ENCODE measurements at places on chromosomes 13 and 19.
A peak's percentile ranks its signal among the peaks of the same experiment; 100 is the strongest.

DNA sequence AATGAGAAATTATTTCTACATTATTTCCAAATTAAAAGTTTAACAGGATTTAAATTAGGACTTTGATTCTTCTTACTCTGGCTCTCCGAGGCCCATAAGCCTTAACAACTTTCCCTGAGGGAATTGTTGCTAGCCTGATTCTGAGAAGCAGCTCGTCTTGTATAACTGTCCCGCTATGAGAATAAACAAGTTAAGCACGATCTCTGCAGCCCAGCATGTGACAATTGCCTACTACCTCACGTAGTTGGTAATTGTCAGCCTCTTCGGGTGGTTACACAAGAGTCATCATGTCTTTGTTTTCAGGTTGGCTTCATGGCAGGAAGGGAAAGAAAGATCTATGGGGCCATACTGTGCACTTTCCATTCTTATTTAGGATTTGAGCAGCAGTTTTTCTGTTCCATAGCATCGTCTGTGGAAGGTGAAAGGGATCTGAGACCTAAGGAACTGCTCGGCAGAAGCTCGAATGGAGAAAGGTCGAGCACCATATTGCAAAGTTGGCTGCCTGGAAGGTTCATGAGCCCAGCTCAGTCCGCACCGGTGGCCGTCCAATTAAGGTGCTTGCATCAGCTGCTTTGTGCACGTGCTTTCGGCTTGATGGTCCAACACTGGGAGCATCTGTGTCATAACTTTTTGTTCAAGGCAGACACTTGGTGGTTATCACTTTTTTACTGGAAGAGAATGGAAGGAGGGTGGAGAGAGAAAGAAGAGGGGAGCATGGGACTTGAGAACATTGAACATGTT is 1.8 kb upstream of the STARD13 start:
- no peak for DNase-seq

GRCh38 chr13:90696656-90697055 is 650.8 kb upstream of the MIR17HG start:
- no peak for DNase-seq

GRCh38 chr13:94784066-94784465 is 71.7 kb upstream of the SOX21 start:
- DNase-seq: no peak

- no peak for DNase-seq
These were observed 71.3 kb downstream of the LHFPL6 start for GRCh38 chr13:39531646-39532045.

- no peak for DNase-seq
These were observed 91.1 kb downstream of the RAB20 start for GRCh38 chr13:110470272-110471009.

GRCh38 chr13:73715911-73716510 is 418.2 kb downstream of the KLF12 start:
- DNase-seq: no peak

GRCh38 chr13:20664351-20664750 is 39.1 kb upstream of the IL17D start:
- DNase-seq: no peak

- DNase-seq: no peak
These were observed 154.3 kb downstream of the LMO7 start for GRCh38 chr13:75790198-75790970.

GRCh38 chr19:2129022-2129421 is 22.3 kb downstream of the AP3D1 start:
- no peak for DNase-seq

GRCh38 chr19:5677580-5677979 is 2.7 kb downstream of the MICOS13 start:
- no peak for DNase-seq

GRCh38 chr13:46753137-46753536 is 43.8 kb downstream of the ESD start:
- DNase-seq: no peak

DNA sequence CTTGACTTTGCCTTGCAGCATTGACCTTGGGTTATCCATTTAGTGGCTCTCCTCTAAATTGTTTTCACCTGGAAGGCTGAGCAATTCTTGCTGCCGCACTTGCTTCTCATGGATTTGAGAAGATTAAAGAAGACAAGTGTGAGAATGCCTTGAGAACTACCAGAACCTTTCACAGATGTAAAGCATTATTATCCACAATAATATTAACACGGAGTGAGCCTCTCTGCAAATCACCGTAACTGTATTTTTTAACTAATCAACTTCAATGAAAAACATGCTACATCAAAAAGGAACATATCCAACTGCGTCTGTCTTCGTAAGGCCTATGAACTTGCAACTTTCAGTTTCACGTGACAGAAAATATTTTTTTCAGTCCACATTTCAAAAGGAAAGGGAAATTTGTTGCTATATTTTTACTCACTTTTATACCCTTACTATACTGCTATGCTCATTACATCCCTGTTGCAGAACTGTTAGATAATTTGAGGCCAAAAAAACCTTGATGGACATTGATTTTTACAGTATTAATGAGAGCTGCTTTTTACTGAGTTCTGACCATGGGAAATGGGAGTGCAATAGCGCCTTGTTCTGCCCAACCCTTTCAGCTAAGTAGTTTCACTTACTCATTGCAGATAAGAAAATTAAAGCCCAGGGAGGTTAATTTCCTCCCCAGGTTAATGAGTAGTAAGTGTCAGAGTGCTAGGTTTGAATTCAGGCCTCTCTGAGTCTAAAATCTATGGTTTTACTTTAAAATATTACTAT is 93.8 kb upstream of the RAP2A start:
- no peak for DNase-seq

DNA sequence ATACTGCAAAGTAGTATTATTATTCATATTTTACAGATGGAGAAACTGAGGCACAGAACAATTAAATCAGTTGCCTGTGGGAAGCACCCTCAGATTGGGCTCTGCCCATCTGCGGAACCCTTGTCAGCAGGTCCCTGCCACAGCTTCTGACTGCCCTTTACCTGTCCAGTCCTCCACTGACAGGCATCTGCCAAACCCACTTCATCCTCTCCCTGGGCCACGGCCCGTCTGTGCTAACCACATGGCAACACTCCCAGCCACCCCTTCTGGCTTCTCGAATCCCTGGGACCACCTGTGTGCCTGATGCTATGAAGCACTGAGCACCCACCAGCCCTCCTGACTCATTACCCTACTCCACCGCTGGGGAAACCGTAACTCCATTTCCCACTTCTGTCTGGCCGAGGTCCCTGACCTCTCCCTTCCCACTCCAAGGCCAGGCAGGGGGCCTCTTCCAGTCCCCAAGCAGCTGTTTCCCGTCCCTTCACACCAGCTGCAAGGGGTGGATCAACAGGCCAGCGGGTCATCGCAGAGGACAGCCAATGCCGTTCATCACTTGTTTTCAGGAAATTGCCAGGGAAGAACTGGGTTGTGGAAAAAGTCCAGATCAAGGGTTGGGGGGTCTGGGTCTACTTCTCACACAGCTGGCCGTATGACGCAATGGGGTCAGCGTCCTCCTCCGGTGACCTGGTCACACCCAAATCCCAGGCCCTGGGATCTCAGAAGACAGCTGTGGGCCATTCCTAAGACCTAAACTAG is 2.5 kb downstream of the KANK3 start:
- DNase-seq: no peak

GRCh38 chr13:110221406-110222117 is 85.4 kb downstream of the COL4A1 start:
- peak; percentile 37 for DNase-seq

DNA sequence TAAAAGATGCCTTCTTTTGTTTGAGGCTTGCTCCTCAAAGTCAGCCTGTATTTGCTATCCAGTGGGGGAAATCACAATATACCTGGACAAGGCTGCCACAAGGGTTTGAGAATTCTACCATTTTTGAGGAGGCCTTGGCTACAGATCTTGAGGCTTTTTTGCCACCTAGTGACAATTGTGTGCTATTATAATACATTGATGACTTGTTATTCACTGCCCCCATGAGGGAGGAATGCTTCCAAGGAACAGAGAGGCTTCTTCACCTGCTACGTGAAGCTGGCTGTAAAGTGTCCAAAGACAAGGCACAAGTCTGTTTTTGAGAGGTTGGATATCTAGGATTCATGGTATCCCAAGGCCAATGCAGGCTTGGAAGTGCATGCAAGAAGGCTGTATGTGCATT is 72.5 kb downstream of the ZNF708 start:
- DNase-seq: no peak

- no peak for DNase-seq
These were observed 53.8 kb downstream of the ESD start for GRCh38 chr13:46743191-46743590.

DNA sequence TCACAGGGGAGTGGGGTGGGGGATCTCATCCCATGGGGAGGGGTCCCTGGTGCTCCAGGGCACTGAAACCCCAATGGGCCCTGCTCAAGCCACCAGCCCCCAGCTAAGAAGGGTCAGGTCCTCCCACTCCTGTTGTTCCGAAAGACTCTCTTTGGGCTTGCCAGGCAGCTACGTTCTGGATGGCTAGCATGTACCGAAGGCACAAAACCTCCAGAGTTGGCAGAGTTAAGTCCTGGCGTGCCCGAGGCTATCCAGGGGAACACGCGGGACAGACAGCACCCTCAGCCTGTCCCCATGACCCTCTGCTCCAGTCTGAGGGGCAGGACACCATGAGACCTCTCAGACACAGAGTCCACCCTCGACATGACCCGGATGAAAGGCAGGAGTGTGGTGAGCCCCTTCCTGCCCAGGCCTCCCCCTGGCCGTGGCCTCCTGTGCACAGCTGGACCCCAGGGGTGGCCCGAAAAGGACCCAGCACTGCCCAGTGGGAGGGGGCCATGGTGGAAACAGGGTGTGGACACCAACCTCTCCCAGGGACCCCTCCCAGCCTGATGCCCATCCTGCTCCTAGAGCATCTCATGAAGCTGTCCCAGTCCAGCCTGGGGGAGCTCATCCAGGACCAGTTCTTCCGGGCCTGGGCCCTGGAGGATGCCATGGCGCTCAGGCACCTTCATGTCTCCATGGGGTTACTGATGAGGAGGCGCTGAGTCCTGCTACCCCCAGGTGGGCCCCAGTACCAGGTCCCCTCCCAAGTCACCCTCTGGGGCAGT is 53.0 kb upstream of the TPM4 start:
- DNase-seq: no peak

DNA sequence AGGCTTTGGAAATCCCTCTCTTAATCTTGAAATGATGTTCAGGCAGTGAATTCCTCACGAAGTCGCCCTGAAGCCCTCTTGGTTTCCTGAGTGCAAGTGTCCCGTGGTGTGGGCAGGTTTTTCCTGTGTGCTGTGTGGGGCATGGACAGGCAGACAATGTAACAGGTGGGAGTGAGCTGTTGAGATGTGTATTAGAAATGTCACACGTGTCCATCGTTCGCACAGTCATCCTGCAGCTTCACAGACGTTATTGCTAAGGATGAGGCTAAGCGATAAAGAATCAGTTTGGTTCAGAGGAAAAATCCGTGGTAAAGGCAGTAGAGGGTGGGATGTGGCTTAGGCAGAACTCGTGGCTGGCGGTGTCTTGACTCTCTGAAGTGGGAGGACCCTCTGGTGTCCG is 51.7 kb downstream of the SMARCA4 start:
- DNase-seq: no peak

GRCh38 chr13:30796132-30796572 is 60.8 kb downstream of the ALOX5AP start:
- no peak for DNase-seq

- DNase-seq: no peak
These were observed 161.1 kb upstream of the TMTC4 start for GRCh38 chr13:100835695-100836094.

DNA sequence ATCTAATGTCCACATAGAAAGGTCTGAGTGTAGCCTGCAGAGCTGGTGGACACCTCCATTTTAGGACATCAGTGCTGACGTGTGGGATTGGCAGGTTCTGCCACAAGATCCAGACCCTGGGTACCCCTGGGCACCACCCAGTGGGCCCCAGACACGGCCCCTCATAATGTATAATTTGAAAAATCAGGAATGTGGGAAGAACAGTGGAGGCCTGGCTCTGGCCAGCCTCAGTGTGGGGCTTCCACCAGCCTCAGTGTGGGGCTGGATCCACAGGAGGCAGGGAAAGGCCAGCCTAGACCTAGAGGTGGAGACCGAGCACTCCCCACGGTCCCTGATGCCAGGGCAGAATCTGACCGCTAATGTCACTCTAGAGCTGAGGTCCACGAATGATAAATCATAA is 150.7 kb upstream of the SOX1 start:
- DNase-seq: peak; percentile 21

DNA sequence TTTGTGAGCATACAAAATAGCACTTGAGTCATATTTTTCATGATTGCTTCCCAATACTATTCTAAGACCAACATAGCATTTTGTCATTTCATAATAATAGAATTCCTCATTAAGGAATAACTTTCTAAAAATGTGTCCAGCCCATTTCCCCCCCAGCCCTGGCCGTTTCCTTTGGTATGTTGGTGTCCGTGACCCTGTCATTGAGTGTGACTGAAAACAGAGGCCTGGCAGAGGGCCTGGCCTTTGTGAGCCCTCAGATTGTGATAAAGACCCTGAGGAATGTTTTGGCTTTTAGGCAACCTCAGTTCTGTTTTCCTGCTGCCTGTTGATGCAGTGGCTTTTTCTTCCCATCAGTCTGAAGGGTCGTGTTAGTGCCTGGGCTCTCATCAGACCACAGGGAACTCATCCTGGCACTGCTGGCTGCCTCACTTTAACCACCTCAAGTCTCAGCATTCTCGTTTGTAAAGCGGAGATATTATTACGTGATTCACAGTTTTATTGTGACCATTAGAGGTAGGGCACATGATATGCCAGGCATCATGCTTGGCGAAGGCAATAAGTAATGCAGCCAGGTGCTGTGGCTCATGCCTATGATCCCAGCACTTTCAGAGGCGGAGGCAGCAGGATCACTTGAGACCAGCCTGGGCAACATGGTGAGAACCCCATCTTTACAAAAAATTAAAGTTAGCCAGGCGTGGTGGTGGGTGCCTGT is 13.8 kb downstream of the SPINT2 start:
- no peak for DNase-seq

DNA sequence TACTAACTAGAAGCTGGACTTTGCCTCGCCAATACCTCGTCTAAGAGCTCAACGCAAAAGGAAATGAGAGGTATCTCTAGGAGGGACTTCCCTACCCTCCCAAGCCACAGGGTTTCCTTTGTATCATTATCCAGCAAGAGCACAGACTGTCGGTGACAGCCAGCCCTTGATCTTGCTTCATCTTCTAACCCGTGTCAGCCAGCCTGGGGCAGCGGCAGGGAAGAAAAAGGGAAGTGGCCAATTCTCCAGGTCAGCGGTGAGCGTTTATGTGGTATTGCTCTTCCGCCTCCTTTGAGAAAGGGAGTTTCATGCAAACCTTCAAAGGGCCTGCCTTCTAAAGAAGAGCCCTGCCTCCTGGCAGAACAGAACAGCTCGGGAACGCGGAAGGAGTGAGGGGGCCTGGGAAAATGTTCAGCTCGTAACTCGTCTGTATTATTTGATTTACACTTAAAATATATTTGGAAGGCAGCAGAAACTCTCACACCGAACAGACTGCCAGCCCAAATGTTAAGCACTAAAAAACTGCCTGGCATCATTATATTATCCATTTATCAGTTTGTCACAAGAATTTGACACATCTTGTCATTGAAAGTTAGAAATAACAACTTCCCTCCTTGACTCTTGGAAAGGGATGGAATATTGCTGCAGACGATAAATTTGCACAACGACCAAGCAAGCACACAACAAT is 41.8 kb downstream of the EFNB2 start:
- no peak for DNase-seq

GRCh38 chr13:33109801-33110200 is 93.6 kb downstream of the KL start:
- no peak for DNase-seq

- no peak for DNase-seq
These were observed 531.7 kb downstream of the MYO16 start for GRCh38 chr13:109160887-109161669.

GRCh38 chr19:13899912-13900584 is 5.9 kb downstream of the BRME1 start:
- DNase-seq: no peak

- no peak for DNase-seq
These were observed 5.5 kb downstream of the RAVER1 start for GRCh38 chr19:10327793-10328192.
